ENCODE measurements at places on chromosomes 7 and 10.

DNA sequence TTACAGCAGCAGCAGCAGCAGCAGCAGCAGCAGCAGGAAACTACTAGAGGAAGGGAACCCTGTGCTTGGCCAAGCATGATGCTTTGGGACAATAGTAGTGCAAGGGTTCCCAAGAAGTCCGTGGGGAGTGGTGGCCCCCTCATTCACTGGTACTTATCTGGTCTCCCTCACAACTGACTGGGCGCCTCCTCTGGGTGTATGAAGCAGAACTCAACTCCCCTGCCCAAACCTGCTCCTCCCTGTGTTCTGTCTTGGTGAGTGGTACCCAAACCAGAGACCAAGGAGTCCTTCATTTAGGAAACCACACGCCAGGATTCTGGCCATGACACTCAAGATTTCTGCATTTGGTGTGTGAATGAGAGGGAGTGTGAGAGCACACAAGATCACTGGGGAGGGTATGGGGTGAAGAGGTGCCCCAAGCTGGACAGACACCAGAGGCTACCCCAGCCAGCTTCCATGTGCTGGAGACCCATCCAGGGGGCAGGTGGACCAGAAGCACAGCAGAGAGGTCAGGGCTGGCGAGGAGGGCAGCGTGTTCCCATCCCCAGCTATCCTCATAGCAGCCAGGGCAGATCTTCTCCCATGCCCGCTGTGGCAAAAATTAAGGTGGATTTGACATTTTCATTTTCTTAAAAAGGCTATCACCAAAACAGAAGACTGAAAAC is 10.6 kb upstream of the ZNF777 start:
- H3K4me3 ChIP-seq: no peak overlapping the region
- H3K27ac ChIP-seq: no peak overlapping the region
- H3K36me3 ChIP-seq: peaks cover 51% of the 10 kb centered on the region
- no peaks in the 10 kb centered on the region for H3K27me3 ChIP-seq
- DNase-seq: no peak

DNA sequence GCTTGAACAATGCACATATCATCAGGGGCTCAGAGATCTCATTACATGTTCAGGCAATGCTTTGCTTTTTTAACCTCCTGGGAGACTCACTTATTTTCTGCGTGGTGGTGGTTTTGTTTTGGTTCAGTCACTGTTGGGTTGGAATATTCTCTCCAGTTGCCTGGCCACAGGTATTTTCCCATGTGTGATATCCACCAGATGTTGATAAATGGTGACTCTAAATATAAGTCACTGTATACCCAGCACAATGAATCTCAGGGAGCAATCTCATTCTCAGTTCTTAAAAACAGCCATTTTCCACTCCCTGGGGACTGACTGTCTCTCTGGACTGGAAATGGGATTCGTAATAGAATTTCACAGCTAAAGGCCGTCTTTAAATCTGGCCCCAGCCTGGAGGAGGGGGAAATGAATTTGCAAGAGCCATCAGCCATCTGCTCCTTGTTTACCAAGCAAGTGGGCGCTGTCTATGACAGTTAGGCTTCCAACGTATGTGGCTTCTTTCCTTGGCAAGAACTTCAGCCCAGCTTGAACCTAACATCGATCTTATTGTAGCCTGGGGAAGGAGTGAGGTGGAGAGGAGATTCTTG is 1106.2 kb downstream of the NRG3 start:
- peaks cover 11% of the 10 kb centered on the region for H3K4me1 ChIP-seq
- H3K36me3 ChIP-seq: no peaks in the 10 kb centered on the region
- H3K27ac ChIP-seq: no peak overlapping the region
- peaks cover 4% of the 10 kb centered on the region for H3K27me3 ChIP-seq

DNA sequence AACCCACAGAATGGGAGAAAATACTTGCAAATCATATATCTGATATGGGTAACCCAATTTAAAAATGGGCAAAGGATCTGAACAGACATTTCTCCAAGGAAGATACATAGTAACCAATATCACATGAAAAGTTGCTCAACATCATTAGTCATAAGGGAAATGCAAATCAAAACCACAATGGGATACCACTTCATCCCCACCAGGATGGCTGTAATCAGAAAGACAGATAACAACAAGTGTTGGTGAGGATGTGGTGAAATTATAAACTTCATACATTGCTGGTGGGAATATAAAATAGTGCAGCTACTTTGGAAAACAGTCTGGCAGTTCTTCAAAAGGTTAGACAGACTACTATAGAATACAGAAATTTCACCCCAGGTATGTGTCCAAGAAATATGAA is 19.3 kb downstream of the AOC1 start:
- peaks cover 47% of the 10 kb centered on the region for H3K27me3 ChIP-seq
- no peak overlapping the region for H3K4me3 ChIP-seq
- DNase-seq: no peak

- H3K4me3 ChIP-seq: no peak overlapping the region
- H3K36me3 ChIP-seq: no peaks in the 10 kb centered on the region
- peaks cover 32% of the 10 kb centered on the region for H3K27me3 ChIP-seq
- DNase-seq: no peak
- no peaks in the 10 kb centered on the region for H3K4me1 ChIP-seq
- no peak overlapping the region for H3K27ac ChIP-seq
These were observed 18.7 kb downstream of the PRSS2 start for GRCh38 chr7:142789441-142789840.

DNA sequence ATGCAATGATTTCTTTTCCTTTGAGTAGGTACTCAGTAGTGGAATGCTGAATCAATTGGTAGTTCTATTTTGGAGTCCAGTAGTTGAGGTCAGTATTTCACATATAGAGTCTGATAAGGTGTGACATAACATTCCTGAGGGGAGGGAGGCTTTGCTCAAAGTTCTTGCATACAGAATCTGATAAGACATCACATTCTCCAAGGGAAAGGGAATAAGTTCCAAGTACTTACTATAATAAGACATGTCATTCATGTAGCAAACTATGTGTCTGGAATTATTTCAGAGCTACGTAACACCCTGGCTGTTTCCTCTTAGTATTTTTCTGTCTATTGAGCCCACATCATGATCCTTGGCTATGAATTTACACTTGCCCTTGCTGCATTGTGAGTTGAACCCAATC is 74.3 kb upstream of the POM121L12 start:
- no peak overlapping the region for H3K4me3 ChIP-seq
- no peak for DNase-seq
- H3K36me3 ChIP-seq: no peaks in the 10 kb centered on the region
- H3K27me3 ChIP-seq: no peaks in the 10 kb centered on the region
- peaks cover 55% of the 10 kb centered on the region for H3K4me1 ChIP-seq
- peak overlapping the region; percentile 84 for H3K27ac ChIP-seq

- no peak overlapping the region for H3K27ac ChIP-seq
- no peaks in the 10 kb centered on the region for H3K27me3 ChIP-seq
- peaks cover 6% of the 10 kb centered on the region for H3K4me1 ChIP-seq
- DNase-seq: no peak
These were observed 145.9 kb upstream of the FAM13C start for GRCh38 chr10:59508296-59508695.

DNA sequence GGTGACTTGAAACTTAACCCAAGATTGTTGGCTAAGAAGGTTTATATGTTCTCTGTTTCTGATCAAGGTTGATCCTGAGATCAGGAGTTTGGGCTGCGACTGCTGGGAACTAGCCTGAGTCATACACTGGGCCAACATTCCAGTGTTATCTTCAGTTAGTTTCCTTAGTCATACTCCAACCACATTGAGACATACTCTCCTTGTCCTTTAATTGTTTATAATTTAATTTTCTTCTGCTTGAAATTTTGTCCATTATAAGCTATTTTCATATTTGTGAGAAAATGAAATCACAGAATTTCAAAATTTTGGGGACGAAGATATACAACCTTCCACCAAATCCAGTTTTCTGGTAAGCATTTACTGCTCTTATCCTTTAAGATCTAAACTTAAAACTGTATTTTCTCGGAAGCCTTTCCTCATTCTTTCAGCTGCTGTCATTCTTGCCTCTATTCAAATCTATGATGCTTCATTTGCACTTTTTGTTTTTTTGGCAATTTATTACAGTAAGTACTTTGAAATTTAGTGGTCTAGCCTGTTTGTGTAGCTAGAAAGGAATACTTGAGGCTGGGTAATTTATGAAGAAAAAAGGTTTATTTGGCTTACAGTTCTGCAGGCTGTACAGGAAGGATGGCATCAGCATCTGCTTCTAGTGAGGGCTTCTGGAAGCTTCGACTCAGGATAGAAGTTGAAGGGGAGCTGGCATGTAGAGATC is 63.4 kb upstream of the POT1 start:
- no peak overlapping the region for H3K4me3 ChIP-seq
- H3K27ac ChIP-seq: no peak overlapping the region
- no peak for DNase-seq
- no peaks in the 10 kb centered on the region for H3K27me3 ChIP-seq
- H3K4me1 ChIP-seq: peaks cover 6% of the 10 kb centered on the region

DNA sequence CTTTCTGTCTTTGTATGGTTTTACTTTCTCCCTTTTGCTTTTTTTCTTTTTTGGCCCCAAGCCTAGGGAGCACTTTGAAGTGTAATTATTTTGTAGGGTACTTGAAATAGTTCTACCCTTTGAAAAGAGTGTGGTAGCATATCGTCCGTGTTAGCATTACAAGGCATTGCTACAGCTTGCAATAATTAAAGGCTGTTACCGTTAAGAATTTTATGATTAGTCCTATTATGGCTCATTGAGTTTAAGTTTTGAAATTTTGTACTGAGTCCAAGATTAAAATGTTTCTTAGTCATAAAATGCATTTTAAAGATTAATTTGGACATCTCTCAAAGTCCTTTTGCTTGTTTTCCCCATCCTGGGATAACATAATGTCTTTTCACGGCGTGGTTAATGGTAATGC is 490.0 kb upstream of the LRRN3 start:
- DNase-seq: no peak
- H3K36me3 ChIP-seq: no peaks in the 10 kb centered on the region
- no peak overlapping the region for H3K4me3 ChIP-seq
- H3K4me1 ChIP-seq: peaks cover 27% of the 10 kb centered on the region
- no peak overlapping the region for H3K27ac ChIP-seq

GRCh38 chr7:6286486-6286885 is 14.1 kb upstream of the CYTH3 start:
- H3K4me1 ChIP-seq: peaks cover 5% of the 10 kb centered on the region
- H3K36me3 ChIP-seq: no peaks in the 10 kb centered on the region
- no peaks in the 10 kb centered on the region for H3K27me3 ChIP-seq
- no peak for DNase-seq
- H3K27ac ChIP-seq: peak overlapping the region; percentile 39

Measured in mesothelial cell of epicardium (in vitro differentiated cells).